ENCODE measurements at places on chromosomes 3 and 15.
A peak's percentile ranks its signal among the peaks of the same experiment; 100 is the strongest.

- DNase-seq: no peak
Measured at GRCh38 chr15:74826921-74827320, 494 bp downstream of the CPLX3 start.

GRCh38 chr3:137360531-137361201 is 402.9 kb downstream of the IL20RB start:
- DNase-seq: no peak

DNA sequence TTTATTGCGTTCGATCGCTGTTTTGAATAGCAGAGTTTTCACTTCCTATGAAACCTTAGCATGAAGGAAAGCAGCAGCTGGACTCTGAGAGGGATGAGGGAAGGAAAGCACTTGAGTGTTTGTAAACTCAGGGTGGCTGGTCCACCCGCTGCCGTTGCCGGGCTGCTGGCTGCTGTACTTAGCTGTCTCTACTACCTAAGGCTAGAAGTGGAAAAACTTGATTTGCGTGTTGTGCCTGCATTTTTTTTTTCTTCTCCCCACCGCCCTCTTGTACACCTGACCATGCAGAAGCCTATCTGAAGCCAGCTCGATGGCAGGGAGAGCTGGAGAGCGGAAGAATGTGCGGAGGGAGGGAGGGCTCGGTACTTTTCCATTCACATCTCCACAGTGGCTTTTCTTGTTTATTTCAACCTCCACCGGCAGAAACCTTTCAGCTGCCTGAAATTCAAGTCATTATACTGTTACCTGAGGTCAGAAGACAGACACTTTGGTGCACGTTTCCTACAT is 4.8 kb upstream of the BCL6 start:
- DNase-seq: no peak

DNA sequence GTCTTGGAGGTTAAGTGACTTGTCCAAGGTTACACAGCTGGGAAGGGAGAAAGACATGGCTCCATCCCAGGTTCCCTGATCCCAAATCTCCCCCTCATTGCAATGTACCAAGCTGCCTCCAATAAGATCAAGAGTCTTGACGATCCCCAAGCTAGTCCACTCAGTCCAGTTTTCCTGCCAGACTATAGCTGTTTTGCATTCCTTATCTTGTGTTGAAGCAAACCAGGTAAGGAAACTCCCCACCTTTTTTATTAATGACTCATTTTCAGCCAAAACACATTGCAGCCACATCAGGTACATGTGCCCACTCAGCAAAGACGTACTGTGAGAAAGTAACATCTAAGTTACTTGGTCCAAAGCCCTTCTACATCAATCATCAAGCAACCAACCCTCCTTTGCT is 41.9 kb downstream of the LIPC start:
- peak; percentile 24 for DNase-seq

- DNase-seq: no peak
Measured at GRCh38 chr15:59764775-59765174, 75.7 kb upstream of the BNIP2 start.

GRCh38 chr3:106945435-106945834 is 431.8 kb upstream of the CCDC54 start:
- no peak for DNase-seq

GRCh38 chr3:13425689-13426088 is 5.6 kb upstream of the NUP210 start:
- no peak for DNase-seq

DNA sequence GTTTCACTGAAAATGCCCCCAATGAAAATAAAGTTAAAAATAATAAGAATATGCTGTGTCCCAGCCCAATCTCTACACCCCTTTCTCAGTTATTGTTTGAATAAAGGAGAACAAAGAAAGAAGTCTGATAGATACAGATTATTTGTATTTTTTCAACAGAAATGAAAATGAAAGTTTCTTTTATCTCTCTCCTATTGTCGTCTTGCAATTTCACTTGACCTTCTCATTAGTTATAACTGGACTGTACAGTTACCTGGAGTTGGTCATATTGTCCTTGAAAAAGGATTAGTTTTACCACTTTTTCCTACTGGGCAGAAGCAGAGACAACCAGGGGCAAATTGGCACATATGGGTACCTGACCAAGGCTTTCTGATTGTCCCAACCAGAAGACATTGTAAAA is 440.0 kb downstream of the PDCD6IP start:
- DNase-seq: no peak

DNA sequence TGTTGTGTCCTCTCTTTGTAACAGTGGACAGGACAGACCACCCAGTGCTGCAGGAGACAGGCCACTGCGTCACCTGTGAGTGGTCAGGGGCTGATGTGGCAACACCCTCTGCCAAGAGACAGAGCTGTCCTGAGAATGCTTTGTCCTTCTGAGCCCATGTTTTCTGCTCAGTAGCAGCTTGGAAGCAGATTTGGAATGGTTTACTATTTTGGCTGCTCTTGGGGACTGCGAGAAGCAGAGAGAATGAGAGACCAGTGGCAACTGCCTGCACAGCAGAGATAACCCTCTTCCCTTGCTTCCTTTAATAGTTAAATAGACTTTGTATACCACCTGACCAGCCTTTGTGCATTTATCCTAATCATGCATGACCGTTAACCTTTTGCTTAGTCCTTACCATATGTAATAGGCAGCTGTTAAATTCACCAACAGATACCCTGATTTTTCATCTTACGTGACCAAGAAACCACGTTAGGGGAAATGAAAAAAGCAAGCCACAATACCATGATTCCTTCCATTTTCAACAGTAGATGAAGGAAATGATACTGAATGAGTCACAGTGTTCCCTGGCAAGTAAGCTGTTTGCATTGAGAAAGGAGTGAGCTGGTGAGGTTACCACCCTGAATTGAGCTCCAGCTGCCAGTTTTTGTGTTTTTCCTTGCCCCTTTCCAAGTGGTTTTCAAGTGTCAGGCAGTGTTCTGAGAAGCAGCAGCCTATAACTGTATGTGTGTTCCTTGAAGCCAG is 35.5 kb downstream of the B3GALNT1 start:
- peak; percentile 52 for DNase-seq

DNA sequence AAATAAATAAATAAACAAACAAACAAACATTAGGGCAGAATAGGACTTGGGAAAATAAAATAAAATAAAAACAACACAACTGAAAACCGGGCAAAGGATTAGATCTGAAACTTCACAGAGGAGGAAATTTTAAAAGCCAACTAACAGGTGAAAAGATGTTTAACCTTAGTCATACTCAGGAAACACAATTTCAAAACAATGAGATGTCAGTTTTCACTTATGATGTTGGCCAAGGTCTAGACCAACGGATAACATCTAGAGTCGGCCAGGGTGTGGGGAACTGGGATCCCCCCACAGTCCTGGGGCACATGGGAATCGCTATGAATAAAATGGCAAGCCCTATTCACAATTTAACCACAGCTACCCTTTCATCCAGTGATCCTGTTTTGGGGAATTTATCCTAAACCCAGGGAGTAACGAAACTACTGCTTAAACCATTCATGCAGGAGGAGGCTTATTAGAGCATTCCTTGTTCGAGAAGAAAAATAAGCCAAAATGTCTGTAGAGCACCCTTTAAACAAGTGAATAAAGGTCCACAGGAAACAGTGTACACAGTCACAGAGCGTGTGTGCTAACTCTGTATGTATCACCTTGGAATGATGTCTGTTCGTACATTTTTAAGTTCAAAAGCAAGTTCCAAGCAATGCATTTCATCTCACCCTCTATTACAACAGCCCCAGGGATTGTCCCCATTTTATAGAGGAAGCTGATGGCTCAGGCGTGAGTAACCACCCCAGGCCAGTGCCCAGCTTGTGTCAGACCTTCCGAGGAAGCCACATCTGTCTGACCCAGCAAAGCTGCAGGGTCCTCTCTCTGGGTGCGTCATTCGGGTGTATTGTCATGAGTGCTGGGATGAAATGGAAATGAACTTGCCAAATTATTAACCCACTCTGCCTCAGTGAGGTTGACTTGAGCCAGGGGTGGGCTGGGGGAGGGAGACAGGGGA is 6.3 kb upstream of the ANPEP start:
- no peak for DNase-seq
